ENCODE measurements at places on chromosomes 6 and 20. TPM values are rescaled to one million over a fixed set of nuclear protein-coding genes. Genes with fewer than 3 reads are reported as not detected.

The MATN4 gene
- total RNA-seq, result 0.16 TPM

The TGM3 gene
- total RNA-seq, result 1,379 TPM

The PABPC1L gene
- total RNA-seq, result 10.0 TPM

The OLIG3 gene
- not detected for total RNA-seq

The VIP gene
- not detected for total RNA-seq

The VSTM2L gene
- 0.52 TPM for total RNA-seq

The ADGRB3 gene
- total RNA-seq, result 0.20 TPM

The DOK5 gene
- 0.12 TPM for total RNA-seq

The GTSF1L gene
- not detected for total RNA-seq

The PSORS1C2 gene
- total RNA-seq, result 0.40 TPM

The FERMT1 gene
- total RNA-seq, result 34.0 TPM

The FAM209B gene
- total RNA-seq, result 0.44 TPM

The TREML1 gene
- 0.16 TPM for total RNA-seq

The TCF21 gene
- 0.72 TPM for total RNA-seq

The TREM2 gene
- 1.7 TPM for total RNA-seq

The ANGPT4 gene
- 0.08 TPM for total RNA-seq

The DEF6 gene
- total RNA-seq, result 27.3 TPM

The LY6G5C gene
- 0.72 TPM for total RNA-seq

The ASIP gene
- total RNA-seq, result not detected

The OOEP gene
- total RNA-seq, result 0.36 TPM

The HLA-DQB2 gene
- 0.64 TPM for total RNA-seq

The SLC2A10 gene
- 2.1 TPM for total RNA-seq

The EYS gene
- total RNA-seq, result not detected

The ZNF311 gene
- 1.1 TPM for total RNA-seq

The KCNG1 gene
- 9.9 TPM for total RNA-seq

The TNXB gene
- 7.6 TPM for total RNA-seq

The HTR1B gene
- total RNA-seq, result 0.08 TPM

The RAD21L1 gene
- not detected for total RNA-seq

The SLC32A1 gene
- total RNA-seq, result not detected

The SERAC1 gene
- total RNA-seq, result 7.4 TPM

The HNF4A gene
- not detected for total RNA-seq

The ERVFRD-1 gene
- total RNA-seq, result not detected

The CCN6 gene
- total RNA-seq, result not detected

The IMPG1 gene
- not detected for total RNA-seq

The CAGE1 gene
- total RNA-seq, result 0.28 TPM

The PRICKLE4 gene
- total RNA-seq, result 2.2 TPM

The ARFGAP1 gene
- total RNA-seq, result 26.3 TPM

The C20orf144 gene
- total RNA-seq, result not detected

The TMEM14A gene
- total RNA-seq, result 40.6 TPM

The SLC35D3 gene
- not detected for total RNA-seq

The SAMD10 gene
- 5.7 TPM for total RNA-seq

The TAP1 gene
- 26.0 TPM for total RNA-seq

The LAMA5 gene
- total RNA-seq, result 83.4 TPM

The FOXS1 gene
- total RNA-seq, result 0.40 TPM

The POM121L2 gene
- total RNA-seq, result not detected

The CLPSL1 gene
- total RNA-seq, result not detected

The SLC16A10 gene
- total RNA-seq, result 0.24 TPM

The RBM24 gene
- total RNA-seq, result 0.32 TPM

The BPI gene
- total RNA-seq, result not detected

All from esophagus mucosa (tissue), 1 donor.